CD14-positive monocyte (primary cell): ENCODE measurements at places on chromosomes 7 and 10.

GRCh38 chr10:119667562-119668328 lies 16.6 kb downstream of the BAG3 start:
- DNase-seq: no peak

GRCh38 chr7:127245002-127245401 lies 7.7 kb downstream of the GRM8 start:
- DNase-seq: no peak

- no peak for DNase-seq
Observed at GRCh38 chr7:155610633-155611193, 33.7 kb upstream of the RBM33 start.

GRCh38 chr7:192701-193480 lies 520 bp downstream of the FAM20C start:
- no peak for DNase-seq
